Fibroblast of the aortic adventitia (primary cell): ENCODE measurements at places on chromosomes 7 and 10. TPM values are rescaled to one million over a fixed set of nuclear protein-coding genes. Genes with fewer than 3 reads are reported as not detected.
A peak's percentile ranks its signal among the peaks of the same experiment; 100 is the strongest.

DNA sequence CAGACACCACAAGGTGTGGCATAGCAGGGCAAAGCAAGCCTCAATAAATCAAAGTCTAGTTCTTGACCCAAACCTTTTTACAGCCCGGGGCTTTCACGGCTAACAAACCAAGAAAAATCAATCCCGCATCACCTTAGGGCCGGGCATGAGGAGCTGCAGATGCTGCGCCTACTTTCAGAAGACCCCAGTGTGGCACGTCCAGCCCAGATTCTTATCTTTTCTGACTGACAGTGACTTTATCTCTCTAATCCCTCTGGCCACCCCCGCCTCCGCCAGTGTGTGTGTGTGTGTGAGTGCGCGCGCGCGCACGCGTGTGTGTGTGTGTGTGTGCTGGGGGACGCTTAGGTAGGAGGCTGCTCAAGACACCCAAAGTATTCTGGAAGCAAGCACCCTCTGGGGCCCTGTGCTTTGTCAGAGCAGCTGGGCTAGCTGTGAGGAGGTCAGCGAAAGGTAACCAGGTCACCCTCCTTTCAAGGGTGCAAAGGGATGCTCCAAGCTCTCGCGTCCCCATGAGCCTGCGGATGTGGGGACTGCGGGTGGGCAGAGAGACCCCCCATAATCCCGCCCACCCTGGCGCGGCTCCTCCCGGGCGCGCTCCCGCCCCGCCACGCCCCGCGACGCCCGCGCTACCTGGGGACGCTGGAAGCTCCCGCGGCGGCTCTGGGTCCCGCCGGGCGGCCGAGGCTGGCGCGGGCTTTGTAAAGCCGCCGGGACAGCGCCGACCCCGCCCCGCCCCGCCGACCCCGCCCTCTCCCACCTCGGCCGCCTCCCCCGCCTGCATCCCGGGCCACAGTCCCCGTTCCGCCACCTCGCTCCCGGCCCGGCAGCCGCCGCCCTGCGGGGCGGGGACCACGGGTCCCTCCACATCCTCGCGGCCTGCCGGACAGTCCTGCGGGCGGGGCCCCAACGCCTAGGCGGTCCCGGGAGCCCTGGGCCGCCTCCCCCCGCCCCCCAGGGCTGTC lies 57.1 kb upstream of the RHOBTB1 start:
- no peak for DNase-seq

GRCh38 chr7:103571586-103571985 lies 125.6 kb upstream of the SLC26A5 start:
- no peak for DNase-seq

DNA sequence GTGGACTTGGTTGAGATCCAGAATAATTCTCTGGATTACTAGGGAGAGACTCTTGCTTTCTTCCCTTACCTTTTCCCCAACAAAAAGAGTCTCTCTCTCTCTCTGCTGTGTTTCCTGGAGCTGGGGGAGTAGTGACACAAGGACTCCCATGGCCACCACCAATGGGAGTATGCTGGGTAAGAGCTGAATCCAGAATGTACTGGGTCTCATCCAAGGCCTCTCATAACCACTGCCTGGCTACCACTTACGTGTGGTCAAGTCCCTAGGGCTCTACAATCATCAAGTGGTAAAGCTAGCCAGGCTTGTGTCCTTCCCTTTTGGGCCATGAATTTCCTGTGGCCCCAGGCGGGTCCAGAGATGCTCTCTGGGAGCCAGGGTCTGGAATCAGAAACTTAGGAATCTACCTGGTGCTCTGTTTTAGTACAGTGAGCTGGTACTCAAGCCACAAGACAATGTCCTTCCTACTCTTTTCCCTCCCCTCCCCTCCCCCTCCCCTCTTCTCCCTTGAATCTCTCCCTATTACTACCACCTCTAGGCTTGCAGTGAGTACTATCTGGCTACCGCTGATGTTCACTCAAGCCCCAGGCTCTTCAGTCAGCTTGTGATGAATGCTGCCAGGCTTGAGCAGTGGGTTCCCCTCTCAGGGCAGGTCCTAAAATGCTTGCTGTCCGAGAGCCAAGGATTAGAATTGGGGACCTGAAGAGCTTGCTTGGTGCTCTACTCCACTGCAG lies 196.6 kb downstream of the BBS9 start:
- DNase-seq: no peak

GRCh38 chr7:48398191-48398590 lies 226.9 kb downstream of the ABCA13 start:
- DNase-seq: no peak

DNA sequence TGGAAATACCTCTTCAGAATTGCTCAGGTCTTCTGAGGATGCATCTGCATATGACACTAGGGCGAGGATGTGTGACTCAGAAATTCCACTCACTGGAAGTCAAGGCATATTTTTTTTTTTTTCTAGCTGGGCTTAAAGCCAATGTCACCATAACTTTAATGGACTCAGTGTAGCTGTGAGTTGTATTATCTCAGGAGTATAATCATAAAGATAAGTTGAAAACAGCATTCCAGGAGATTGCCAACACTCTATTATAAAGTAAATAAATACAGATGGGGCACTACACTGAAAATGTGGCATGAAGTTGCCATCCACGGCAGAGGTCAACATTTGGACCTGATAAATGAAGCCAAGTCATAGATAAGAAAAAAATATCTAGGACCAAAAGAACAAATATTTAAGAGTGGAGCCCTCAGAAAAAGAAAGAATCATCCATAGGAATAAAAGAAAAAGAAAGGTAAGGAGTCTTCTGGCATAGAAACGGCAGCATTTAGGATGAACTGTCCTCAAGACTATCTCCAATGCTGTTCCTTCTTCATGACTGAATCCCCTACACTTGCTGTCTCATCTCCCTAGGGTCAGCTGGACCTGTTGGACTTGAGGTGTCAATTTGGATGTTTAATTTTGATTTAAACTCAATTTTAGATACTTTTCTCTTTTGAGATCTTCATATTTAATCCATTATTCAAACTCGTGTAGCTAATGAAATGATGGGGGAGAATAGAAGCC lies 72.9 kb upstream of the CAV2 start:
- DNase-seq: peak; percentile 89

DNA sequence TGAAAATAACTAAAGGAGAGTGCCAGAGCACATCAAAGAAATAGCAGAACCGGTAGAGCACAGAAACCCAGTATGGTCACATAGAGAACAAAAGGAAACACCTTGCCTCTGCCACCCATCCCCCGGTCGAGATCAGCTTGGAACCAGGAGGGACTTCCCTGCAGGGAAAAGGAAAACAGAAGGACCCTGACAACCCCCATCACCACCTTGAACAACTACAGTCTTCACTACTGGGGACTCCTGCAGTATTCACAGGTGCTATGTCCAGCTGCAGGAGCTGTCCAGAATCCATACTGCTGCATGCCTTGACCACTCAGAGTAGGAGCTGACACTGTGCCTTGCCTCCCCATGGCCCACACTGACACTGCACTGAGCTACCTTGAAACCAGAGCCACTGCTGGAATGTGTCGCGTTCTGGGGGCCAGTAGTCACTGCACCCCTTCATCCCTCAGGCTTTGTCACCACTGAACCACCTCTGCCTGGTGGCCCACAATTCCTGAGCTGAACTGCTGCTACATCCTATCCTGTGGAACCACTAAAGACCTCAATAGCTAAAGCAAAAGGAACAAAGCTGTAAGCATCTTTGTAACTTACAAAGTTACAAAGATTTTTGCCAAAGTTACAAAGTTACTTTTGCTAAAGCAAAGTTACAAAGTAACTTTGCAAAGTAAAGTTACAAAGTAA lies 66.8 kb downstream of the TRIL start:
- no peak for DNase-seq

DNA sequence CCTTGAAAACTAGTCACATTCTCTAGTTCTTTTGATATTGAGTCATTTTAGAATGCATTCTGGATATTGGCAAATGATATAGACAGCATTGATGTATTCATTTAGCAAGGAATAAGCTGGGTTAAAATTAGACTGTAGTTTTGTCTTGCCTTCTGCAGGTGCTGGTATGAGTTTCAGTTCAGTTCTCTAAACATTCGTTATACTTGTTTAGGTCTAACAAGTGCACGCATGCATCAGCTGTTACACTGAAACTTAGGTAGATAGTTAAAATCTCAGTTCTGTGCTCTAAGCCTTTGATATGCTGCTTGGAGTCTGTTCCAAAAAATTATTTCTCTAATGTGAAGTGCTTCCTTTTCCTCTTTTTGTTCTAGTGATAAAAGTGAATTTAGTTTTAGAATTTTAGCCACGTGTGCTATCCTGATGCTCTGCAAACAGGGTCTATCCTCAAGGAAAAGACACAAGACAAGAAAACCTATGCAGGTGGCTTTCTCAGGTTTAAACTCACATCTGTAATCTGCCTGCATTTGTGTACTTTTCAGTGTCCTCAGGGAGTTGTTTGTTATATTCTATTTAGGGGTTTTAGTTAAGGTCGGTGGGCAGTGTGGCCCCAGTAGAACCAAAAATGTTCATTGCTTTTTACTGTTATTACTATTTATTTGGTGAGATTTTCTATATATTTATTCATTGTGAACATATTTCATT lies 409.0 kb downstream of the CDC14C start:
- no peak for DNase-seq

- no peak for DNase-seq
These were observed 83.5 kb downstream of the VIPR2 start for GRCh38 chr7:159061209-159061608.

- no peak for DNase-seq
These were observed 188.6 kb downstream of the CUX1 start for GRCh38 chr7:102005933-102006480.

GRCh38 chr10:103751667-103752290 lies 103.6 kb downstream of the SH3PXD2A start:
- no peak for DNase-seq

GRCh38 chr10:58438986-58439385 lies 53.8 kb downstream of the TFAM start:
- DNase-seq: no peak

- DNase-seq: no peak
These were observed 147.9 kb downstream of the CHCHD3 start for GRCh38 chr7:132934017-132934416.

DNA sequence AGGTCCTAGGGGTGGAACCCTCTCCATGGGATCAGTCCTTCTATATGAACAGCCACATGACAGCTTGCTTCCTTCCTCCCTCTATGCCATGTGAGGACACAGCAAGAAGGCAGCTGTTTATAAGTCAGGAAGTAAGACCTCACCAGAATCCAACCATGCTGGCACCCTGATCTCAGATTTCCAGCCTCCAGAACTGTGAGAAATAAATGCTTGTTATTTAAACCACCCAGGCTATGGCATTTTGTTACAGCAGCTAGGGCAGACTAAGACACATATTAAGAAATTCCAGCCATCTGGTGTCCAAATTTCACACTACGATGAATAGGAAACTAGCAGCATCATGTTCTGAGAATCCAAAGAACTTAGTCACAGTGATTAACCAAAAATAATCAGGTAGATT lies 140.1 kb downstream of the ZFAND4 start:
- no peak for DNase-seq

GRCh38 chr10:75353183-75353582 lies 48.4 kb downstream of the ZNF503 start:
- no peak for DNase-seq

DNA sequence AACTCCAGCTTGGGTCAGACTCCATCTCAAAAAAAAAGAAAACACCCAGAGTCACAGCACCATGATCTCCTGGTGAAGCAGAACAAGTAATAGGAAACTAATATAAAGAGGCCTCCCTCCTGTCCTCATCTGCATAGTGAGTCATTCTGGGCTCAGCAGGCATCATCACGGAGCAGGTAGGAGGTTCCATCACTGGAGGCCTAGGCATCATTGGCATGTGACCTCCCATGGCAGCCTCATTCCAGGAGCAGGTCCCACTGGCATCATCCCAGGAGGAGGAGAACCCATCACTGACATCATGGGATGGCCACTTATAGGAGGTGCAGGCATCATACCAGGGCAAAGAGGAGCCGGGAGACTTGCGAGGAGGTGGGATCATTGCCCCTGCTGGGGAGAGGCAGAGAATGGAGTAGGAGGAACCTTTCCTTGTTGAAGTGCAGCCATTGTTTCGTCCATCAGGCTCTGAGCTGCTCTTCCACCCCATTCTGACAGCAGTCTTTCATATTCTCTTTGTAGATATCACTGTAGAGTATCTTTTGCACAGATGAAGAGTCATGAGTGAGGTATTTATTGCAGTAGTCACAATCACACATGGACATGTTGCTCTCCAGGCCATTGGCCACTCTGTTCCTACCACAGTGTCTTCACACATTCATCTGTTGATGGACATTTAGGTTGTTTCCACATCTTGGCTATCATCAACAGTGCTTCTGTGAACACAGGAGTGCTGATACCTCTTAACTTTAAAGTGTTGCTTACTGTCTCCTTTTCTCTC lies 73.8 kb downstream of the OSBPL3 start:
- DNase-seq: no peak

DNA sequence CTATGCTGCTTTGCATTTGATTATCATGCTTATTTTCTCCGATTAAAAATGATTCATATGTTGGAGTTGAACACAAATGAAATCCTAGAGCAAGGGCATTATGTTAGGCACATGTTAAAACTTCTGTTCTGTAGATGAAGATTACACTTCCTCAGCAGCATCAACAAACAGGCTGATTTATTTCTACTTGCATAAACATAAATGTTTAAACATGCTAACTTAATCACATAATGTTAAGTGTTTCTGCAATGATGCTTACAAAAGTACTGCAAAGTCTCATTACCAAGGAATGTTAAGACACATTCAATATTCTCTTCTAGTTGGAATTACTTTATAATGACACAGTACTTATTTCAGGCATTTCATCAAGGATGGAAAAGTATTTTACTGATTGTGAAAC lies 770.8 kb downstream of the ANKRD7 start:
- DNase-seq: no peak

DNA sequence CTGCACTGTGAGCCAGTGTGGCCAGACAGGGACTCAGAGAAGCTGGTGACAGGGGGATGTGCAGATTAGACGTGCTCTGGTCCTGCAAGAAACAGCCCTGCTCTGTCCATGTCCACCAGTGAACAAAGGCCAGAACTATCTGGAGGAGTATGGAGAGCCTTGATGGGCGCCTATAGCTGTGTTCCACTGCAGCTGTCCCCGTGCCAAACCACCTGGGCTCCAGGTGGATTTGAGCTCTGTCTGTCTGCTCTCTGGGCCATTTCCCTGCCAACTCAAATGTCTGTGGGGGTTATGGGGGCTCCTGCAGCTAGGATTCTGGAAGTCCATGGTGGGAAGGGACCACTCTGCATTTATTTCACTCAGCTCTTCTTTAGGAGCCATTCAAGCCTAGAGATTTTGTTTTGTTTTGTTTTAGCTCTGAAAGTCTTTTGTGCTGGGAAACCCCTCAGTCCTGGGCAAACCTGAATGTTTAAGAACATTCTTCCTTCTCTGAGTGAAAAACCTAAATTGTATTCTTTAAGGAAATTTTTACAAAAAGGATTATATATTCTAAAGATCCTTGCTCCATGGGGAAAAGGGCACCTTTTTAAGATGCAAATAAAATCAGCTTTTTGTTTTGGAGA lies 1039.5 kb upstream of the SORCS1 start:
- DNase-seq: no peak

ACSM6 gene
- not detected in 2 replicates for total RNA-seq

CABCOCO1 gene
- total RNA-seq: 3.4 and 6.2 TPM in 2 replicates

HOXA4 gene
- total RNA-seq: 0.57 and 0.99 TPM in 2 replicates

RBP3 gene
- total RNA-seq: not detected in 2 replicates

HMX3 gene
- not detected in 2 replicates for total RNA-seq

ASB15 gene
- total RNA-seq: not detected in 2 replicates

FKBP9 gene
- total RNA-seq: 387 and 831 TPM in 2 replicates

TMEM184A gene
- total RNA-seq: not detected in 2 replicates

ADAP1 gene
- 0.57 and 0.72 TPM in 2 replicates for total RNA-seq

FGL2 gene
- 39.3 and 64.4 TPM in 2 replicates for total RNA-seq

STEAP1 gene
- 23.5 and 83.4 TPM in 2 replicates for total RNA-seq
